ENCODE measurements at places on chromosomes 13 and 19.

GRCh38 chr13:67200605-67201004 lies 29.5 kb downstream of the PCDH9 start:
- no peak for DNase-seq

DNA sequence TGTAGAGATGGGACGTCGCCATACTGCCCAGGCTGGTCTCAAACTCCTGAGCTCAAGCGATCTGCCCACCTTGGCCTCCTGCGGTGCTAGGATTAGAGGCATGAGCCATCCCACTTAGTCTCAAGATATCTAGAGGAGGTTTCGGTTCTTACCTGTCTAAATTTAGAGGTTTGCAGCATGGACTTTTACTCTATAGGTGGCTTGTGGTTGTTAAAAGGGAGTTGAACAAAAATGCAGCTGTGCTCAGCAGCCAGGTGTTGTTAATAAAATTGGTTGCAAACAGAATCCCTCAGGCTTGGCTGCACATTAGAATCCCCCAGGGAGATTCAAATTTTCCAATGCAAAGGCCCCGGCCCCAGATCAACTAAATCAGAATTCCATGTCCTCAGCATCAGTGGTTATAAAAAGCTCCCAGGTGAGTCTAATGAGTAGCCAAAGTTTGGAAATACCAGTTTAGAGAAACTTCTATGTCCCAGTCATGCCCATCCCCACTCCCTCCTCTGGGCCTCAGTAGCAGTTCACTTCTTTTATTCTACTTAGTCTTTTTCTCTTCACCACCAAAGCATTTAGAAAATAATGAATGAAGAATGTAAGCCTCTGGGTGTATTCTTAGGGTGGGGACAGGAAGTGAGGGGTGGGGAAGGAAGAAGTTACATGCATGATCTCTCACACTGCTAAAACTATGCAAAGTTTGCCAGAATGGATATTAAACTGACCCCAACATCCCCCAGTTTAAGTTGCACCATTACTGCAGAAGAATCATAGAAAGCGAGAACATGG lies 471.0 kb downstream of the COG6 start:
- no peak for DNase-seq

DNA sequence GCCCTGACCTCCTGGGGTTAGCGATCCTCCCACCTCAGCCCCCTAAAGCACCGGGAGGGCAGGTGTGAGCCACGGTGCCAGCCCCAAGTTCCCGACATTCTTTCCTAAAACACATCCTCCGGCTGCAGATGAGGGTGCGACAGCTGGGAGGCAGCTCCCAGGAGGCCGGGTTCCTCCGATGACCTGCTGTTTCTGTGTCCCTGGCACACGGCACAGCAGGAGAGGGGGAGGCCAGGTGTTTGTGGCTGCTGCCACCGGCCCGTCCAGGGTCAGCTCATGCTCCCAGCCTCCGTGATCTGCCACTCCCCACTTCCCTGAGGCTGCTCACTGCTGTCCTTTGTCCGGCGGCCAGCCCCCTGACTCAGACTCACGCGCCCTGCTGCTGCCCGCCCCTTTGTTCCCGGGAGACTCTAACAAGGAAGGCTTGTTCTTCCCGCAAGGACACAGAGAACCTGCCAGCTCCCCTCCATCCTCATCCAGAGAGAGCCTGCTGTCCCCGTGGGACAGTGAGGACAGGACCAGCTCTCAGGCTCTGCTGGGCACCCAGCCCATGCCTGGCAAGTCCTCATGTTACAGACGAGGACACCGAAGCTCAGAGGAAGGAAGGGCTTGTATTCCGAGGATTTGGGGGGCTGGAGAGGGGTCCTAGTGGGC lies 10.6 kb upstream of the MADCAM1 start:
- DNase-seq, result no peak

DNA sequence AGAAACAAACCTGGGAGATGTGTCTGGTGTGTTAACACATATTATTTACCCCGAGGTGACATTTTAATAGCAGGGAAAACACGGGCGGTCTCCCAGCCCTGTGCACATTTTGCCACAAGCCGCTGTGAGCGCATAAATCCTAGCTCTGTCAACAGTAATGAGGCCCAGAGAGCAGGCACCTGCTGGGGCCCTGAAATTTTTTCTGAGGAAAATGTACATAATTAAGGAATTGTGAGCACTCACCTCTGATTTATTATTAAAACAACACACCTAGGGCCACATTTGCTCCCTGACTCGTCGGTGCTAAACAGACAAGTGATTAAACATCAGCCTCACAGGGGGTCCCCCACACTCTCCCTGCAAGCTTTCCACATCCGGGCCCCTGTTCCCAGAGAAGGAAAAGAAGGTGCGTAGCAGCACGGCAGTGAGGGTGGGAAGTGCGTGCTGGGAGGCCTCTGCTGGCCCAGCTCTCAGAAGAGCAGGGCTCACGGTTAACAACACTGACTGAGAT lies 616.3 kb downstream of the UQCRFS1 start:
- no peak for DNase-seq

- DNase-seq, result no peak
Observed at GRCh38 chr19:16859626-16860025, 29.2 kb upstream of the F2RL3 start.

DNA sequence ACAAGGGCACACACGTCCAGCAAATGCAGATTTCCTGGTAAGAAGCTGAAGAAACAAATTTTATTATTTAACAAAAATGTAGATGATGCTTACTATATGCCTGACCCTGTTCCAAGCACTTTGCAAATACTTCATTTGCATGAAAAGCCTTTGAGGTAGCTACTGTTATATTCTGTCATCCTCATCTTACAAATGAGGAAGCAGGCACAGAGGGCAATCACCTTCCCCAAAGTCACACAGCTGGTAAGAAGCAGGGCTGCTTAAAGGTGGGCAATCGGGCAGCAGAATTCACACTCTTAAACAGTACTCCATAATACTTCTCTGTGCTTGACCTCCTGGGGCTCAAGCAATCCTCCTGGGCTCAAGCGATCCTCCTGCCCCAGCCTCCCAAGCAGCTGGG lies 18.3 kb upstream of the PNMA8C start:
- no peak for DNase-seq
